Non-pigmented ciliary epithelial cell (primary cell): ENCODE measurements at places on chromosomes 1 and 21.

DNA sequence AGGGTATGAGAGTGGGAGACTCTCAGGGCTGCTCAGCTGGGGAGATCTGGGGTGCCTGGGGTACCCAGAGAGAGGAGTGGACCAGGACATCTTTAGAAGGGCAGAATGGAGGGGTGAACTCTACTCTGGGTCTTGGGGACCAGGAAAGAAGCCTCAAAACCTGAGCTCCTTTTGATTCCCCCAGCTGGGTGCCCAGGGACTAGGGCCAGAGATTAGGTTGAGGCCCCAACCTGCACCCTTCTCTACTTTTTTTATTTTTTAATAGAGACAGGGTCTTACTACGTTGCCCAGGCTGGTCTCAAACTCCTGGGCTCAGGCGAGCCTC is 1.9 kb downstream of the PDZK1IP1 start:
- DNase-seq = no peak

DNA sequence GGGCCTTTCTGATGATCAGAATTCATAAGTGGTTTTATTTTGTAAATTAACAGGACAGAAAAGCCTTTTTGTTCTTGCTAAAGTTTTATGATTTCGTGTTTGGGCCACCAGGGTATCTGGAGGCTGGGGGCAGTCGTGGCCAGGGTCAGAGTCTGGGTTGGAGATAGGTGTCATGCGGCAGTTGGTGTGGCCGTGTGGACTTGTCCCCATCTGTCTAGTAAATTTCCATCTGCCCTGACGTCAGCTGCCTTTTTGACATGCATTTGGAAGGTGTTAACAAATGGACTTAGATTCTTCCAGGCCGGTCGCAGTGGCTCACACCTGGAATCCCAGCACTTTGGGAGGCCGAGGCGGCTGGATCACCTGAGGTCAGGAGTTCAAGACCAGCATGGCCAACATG is 56.8 kb downstream of the SKI start:
- DNase-seq = no peak

GRCh38 chr21:28480470-28480869 is 512.2 kb downstream of the LTN1 start:
- DNase-seq = no peak

DNA sequence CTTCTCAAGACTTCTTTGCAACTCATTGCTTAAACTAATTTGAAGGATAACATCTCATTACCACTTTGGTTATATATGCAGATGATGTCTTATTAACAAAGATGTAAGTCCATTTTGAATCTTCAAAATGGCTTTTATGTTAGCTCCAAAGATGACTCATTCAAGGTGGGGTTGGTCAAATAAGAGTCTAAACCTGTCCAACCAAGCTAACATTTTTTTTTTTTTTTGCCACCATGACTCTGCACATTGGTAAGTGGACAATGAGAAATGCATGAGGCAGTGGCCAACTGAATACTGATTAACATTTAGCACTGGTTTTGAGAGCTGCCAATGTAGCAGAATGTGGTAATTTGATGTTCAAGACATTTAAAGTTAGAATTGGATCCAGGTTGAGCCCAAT is 278 bp upstream of the KRTAP27-1 start:
- no peak for DNase-seq

- no peak for DNase-seq
Observed at GRCh38 chr1:212375986-212376385, 38.7 kb downstream of the PACC1 start.

GRCh38 chr1:119329541-119330461 is 38.8 kb upstream of the HAO2 start:
- DNase-seq = no peak

DNA sequence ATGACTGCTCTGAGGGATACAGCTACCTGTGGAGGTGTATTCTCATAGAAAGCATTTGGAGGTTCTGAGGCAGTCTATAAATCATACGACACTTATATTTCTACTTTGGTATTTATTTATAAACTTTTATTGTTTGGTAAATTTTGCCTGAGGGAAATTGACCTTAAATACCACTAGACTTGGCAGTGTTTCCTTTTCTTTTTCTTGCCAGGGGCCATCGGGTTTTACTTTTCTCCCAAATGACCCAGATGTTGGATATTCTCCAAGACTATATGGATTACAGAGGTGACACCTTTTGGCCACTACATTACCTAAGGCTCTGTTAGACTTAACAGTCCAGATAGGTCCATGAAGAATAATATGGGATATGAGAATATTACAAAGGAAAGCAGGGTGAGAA is 28.2 kb downstream of the CHD1L start:
- no peak for DNase-seq

DNA sequence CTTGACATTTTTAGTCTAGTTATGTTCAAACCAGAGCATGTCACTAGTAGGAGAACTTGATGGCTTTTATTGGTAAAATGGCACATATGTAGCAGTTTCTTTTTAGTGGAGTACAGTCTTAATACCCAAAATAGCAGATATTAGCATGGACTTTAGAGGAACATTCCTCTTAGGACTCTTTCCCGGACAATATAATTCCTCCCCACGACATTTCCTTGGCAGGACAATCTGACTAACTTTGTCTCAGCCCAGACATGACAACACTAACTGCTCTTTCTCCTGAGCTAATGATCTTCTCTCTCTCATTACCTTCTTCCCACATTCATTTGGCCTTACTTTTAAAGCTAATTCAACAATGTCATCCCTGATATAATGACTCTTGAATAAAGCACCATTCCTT is 62.5 kb downstream of the ADAMTS1 start:
- no peak for DNase-seq

DNA sequence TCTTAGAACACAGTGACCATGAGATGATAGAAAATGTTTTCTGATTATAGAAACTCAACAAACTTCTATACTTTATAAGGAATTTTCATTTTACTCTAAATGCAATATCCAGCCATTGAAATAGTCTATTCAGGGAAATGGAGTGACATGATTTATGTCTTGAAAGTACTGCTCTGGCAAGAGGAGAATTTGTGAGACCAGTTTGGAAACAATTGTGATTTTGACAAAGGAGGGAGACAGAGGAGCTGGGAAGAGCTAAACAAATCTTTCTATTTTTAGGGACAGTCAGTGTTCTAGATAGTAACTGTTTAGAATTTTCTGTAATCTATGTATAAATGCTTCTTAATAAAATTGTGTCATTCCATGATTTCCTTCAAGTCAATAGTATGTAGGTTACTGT is 252.3 kb downstream of the FMN2 start:
- DNase-seq = no peak

DNA sequence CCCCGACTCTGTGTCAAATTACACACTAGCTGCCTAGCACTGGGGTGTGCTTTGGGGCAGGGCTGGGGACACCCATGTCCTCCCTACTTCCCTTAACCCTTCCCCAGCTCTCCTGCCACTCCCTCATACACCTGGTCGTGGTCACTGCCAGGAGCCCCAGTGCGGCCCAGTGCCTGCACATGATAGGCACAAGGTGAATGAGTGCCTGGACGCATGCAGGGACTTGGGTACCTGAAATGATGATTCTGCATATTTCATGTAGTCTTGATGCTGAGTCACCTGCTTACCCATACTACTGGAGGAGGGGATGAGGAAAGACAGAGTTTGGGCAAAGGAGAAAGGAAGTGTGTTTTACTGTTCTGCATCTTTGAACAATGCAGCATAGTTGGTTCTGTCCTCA is 1.5 kb upstream of the VANGL2 start:
- DNase-seq = no peak

GRCh38 chr1:150484431-150484830 is 2.8 kb upstream of the TARS2 start:
- no peak for DNase-seq

DNA sequence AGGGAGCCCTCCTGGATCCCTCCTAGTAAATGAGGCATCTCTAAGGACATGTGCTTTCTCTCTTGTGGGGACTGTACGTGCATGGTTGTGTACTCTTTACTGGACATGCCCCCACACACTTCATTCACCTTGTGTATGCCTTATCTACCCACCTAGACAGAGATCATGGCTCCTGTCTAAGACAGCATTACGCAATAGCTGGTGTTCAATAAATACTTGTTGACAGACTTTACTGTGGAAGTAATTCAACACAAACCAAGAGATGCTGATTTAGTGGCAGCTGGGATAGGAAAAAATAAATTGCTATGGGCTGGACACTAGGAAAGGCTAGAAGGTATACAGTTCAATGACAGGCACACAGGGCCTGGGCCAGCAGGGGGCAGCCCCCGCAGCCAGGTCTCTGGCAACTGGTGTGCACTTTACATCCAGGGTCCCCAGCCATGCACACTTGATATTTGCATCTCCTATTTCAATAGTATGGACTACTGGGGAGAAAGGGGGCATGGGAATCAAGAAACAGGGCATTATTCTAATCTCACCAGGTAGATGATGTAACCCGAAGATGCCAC is 24.2 kb downstream of the TRABD2B start:
- no peak for DNase-seq

GRCh38 chr21:43864313-43864961 is 586 bp upstream of the AGPAT3 start:
- DNase-seq = no peak

- no peak for DNase-seq
Observed at GRCh38 chr1:24903560-24903954, 26.5 kb downstream of the RUNX3 start.

DNA sequence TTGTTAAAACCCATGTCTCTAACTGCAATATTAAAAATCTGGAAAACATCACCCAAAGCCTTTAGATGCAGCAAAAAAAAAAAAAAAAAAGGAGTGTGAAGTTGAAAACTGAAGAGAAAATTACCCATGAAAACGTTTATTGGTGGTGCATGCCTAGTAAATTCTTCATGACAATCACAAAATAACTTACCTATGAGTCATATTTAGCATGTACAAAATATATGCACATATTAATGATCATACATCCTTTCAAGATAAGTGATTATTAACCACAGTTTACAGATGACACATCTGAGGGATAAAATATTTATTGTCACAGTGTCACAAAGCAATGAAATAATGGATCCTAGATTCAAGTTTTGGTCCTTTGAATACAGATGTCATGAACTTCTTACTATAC is 505.2 kb upstream of the NR5A2 start:
- DNase-seq = no peak

GRCh38 chr1:6386371-6386949 is 7.1 kb downstream of the ACOT7 start:
- DNase-seq = no peak

DNA sequence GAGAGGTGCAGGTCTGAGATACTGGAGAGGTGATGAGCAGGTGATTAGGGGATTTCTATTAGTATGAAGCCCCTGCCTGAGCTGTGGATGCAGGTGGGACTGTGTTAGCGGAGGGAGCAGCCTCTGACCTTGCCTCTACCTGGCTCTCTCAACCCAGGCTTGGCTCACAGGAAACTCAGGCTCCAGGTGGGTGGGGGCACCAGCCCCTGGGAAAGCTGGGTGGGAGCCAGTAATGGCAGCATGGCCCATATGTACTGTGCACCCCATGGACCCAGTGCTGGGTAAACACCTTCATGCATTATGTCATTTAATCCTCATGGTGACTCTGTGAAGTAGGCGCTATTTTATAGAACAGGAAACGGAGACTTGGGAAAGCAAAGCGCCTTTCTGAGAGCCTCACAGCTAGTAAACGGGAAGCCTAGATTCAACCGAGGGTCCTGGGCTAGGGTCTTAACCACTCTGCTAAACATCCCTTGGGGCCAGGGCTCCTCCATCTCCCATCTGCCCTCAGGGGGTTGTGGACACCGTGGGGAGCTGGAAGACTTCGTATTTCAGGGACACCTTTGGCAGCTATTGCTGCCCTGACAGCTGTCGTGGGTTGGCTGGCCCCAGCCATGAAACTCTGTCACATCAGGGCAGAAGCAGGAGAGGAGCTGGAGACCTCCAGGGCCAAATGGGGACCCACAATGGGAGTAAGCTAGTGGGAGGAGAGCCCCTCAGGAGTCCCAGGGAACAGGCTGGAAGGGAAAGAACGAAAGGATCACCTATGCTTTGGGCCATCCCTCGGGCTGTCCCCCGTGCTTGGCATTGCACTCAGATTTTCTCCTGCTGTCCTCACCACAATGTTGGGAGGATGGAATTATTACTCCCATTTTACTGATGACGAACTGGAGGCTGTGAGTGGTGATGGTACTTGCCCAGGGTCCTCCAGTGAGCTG is 59.6 kb upstream of the CSF3R start:
- DNase-seq = no peak

- DNase-seq = no peak
Observed at GRCh38 chr1:29444782-29445729, 208.7 kb downstream of the PTPRU start.

DNA sequence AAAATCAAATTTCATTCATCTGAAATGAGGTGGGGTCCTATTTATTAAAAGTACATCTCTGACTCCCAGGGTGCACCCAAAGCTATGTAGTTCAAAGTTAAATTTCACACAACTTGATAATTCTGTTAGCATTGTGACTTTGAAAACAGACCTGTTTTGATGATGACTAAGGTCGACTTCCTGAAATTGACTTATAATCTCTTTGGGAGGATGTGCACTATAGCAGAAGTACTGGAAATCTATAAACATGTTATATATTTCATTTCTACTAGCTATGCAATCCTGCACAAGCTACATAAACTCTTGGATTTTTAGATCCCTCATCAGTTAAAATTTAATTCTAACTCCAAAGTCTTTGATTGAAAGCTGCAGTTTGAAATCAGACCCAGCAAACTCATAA is 507.6 kb downstream of the NEGR1 start:
- DNase-seq = no peak

- DNase-seq = no peak
Observed at GRCh38 chr1:226762988-226763904, 24.2 kb upstream of the ITPKB start.

DNA sequence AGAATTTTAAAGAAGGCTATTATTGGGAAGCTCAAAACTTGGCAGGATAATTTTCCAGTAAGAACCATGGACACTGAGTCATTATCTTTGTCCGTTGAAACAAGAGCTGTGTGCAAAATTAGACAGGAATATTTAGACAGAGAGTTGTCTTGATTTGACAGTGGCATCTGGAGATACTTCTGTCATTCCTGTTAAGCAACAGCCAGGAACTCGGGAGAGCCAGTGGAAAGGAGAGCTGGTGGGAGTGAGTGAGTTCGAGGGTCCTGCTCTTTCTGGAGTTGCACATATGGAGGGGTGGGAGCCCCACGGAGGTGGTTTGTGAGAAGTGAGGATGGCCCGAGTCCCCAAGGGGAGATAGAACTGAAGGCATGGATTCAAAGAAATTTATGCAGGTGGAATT is 3.1 kb downstream of the COQ8A start:
- DNase-seq = no peak

DNA sequence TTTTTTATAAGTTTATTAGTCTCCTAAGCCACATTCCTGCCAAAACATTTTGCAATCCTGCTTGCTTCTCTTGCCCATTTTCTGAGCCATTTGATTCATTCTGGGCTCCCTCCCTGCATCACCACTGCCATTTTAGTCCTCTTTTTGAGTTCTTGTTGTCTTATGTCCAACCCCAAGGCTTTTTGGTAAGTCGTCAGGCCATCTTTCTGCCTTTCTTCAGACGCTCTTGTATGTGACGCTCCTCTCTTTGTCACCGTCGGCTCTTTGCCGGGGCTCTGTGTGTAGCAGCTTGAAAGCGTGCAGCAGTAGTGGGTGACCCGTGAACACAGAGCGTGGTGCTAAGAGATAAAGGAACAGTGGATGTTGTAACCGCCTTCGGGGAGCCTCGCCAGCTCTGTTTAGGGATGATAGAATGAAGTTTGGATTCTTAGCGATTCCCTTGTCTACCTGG is 14.6 kb downstream of the HUNK start:
- DNase-seq = no peak
